ENCODE measurements at places on chromosomes 4 and X.

DNA sequence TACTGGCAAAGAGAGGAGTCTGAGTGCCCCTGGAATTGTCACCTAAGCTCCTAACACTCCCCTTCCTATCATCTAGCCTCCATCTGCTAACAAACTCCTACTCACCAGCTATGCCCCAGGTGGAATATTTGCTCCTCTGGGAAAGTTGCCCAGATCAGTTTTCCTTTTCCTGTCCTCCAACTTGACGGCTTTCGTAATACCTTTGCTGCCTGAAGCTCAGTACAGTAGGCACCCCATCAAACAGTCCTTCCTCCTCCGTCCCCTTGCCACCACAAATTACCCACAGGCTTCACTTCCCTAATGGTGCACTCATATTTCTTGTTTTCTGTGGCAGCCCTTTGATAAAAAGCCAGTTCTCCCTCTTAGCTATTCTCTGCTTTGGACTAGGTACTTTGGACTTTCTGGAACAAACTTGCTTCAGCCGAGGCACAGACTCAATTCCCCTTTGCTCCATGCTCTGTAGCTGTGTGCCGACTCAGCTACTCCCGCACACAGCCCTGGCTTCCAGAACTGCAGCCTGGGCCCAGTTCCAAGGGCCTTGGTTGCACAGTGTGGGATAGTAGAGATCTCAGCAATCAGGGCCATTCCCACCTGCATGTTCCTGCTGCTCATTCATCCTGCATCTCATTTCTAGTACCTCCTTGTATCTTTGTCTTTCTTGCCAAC lies 605.1 kb downstream of the BCOR start:
- no peak for DNase-seq

- no peak for DNase-seq
These were observed 6.3 kb downstream of the PRSS12 start for GRCh38 chr4:118346495-118346894.

- no peak for DNase-seq
These were observed 21.9 kb upstream of the ANXA3 start for GRCh38 chr4:78529569-78530209.

GRCh38 chr4:143360838-143361625 lies 24.4 kb downstream of the GAB1 start:
- no peak for DNase-seq
